ENCODE measurements at places on chromosomes 5 and 9.

- no peak for DNase-seq
These were observed 476 bp upstream of the DTWD2 start for GRCh38 chr5:118988866-118989180.

- DNase-seq: no peak
These were observed 92.7 kb downstream of the TRIO start for GRCh38 chr5:14235872-14236271.

- DNase-seq: no peak
These were observed 111.3 kb downstream of the FER start for GRCh38 chr5:108858959-108859358.

DNA sequence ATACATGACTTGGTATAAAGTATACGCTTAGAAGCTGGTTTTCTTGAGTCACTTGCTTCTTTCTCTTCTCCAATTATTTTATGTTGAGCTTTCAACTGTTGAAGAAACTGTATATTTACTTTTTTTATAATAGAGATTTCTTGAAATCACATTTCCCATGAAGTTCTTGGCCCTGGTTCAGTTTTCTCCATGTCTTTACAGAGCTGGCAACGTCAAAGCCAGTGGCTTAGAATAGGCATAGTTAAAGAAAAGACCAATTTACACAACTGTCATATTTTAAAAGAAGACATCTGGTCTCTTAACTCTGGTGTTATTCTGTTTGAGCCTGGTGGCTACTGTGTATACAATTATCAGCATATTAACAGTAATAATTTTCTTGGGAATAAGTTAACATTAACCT lies 1249.3 kb downstream of the CDH12 start:
- no peak for DNase-seq

GRCh38 chr5:65101632-65102100 lies 332.9 kb downstream of the CWC27 start:
- DNase-seq: no peak

GRCh38 chr9:98219364-98219716 lies 26.9 kb upstream of the CORO2A start:
- DNase-seq: no peak

GRCh38 chr9:5870691-5871090 lies 20.0 kb upstream of the MLANA start:
- DNase-seq: no peak

DNA sequence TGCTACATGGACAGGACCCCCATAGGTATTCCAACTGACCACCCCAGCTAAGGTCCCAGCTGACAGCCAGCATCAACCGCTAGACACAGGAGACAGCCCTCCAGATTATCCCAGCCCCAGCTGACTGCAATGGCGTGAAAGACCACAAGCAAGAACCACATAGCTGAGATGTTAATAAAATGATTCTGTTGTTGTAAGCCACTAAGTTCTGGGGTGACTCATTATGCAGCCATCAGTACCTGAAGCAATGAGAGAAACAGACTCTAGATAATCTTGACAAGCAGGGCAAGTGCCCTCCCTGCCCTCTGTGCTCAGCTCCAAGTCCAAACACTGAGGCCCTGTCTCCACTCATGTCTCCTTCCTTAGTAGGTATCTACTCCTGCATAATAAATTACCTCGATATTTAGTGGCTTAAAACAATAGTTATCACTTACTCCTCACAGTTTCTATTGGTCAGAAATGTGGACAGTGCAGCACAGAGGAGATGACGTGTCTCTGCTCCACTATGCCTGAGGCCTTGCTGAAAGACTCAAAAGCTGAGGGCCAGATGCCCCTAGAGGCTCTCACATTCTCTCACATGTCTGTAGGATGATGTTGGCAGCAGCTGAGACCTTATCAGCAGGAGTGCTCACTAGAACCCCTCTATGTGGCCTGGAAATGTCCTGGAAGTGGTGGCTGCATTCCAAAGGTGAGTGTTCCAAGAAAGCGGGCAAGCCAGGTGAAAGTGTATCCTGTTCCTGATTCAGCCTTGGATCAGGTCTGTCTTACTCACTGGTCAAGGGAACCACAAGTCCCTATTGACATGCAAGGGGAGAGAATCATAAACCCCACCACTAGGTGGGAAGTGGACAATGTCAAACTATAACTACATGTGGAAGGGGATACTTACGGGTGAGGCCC lies 2.5 kb downstream of the MGAT1 start:
- DNase-seq: no peak
